ENCODE measurements at places on chromosomes 4 and X. TPM values are rescaled to one million over a fixed set of nuclear protein-coding genes. Genes with fewer than 3 reads are reported as not detected.

DNA sequence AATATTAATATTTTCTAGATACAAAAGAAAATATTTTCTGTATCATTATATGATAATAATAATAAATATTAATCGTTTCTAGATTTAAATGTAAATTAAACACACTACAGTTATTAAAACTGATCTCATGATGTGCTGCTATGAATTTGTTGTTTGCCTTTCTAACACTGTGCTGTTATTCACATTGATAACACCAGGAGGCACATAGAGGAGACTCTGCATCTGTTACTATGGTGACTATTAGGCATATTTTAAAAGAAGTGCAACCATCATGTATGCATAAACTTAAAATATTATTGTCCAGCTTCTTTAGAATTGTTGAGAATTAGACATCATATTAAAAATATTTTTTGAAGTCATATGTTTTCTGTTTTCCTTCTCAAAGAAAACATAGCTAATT lies 11.8 kb upstream of the PDGFC start:
- DNase-seq = no peak

- no peak for DNase-seq
Measured at GRCh38 chr4:152359208-152360044, 176.5 kb downstream of the FBXW7 start.

DNA sequence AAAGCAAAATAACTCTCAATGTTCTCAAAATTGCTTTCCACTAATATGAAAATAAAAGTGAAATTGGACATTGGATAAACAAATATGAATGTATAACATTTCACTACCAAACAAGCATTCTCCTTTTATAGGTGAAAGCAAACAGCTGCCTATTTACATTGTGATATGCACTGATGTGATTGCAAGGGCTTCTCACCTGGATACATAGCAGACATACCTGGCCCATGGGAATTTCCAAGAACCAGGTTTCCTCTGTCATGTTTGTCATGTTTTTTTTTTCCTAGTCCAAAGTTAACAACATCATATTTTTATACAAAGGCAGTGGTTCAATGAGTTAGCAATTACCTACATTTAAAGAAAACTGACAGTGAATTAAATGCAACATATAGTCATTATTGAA lies 228.5 kb downstream of the ANKRD50 start:
- DNase-seq = no peak

- DNase-seq = no peak
Measured at GRCh38 chr4:42881253-42881652, 11.3 kb upstream of the GRXCR1 start.

GRCh38 chr4:82900066-82900410 lies 497 bp upstream of the THAP9 start:
- no peak for DNase-seq

DNA sequence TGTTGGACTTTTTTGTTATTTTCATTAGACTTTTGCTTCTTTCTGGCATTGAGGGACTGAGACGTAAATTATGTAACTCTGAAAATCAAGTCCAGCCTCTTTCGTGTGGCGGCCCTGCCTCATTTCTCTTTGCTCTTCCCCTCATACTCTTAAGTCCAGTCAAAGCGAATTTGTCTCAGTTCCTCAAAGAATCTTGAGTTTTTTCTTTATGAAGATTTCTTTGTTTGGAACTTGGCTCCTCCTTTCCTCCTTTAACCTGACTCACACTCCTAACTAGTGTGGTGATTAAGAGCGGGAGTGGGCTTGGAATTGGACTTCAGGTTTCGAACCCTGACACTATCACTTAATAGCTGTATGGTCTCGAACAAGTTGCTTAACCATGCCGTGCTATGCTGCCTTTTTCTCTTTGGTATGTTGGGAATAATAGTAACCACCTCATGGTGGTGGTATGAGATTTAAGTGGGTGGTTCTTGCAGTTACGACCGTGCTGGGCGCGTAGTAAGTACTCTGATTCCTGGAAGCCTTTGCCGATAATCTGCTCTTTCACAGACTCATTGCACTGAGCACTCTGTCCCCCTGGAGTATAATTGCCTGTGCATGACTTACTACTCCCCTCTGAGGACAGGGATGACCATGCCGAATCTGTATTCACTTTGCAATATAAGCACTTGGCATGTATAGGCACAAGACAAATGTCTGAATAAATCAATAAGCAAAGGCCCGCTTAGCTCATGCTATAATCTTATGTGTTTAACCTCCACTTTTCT lies 19.1 kb downstream of the FNIP2 start:
- no peak for DNase-seq

DNA sequence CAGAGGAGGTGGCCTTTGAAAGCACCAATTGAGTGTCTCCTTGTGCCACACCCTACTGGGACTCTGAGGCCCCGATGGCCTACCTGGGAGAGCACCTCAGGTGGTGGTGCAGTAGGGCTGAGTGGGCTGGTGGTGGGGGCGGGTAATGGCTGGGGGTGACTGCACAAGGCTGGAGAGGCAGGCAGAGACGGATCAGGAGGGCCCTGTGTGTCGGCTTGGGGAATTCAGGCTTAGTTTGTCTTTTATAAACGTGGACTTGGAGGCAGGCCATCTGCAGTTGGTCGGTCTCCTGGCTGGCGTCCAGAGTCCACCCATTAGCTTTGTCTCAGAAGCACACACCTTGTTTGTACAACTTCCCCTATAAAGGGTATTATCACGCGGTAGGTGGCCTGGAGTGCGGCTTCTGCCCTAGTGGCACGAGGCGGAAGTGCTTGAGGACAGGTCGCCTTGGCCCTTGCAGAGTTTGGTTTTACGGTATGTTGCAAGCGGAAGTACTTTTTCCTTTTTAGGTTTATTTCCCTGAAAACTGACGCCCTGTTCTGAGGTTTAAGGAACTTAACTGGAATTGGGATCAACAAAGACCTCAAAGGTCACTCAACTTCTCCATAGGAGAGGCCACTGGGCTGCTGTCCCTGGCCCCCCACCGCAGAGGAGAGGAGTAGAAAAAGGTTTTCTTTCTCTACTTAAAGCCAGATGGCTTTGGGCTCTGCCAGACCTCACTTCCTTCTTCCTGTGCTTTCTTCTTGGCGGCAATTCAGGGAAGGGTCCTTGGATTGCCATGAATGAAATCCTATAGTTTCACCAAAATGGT lies 8.0 kb downstream of the TBC1D14 start:
- DNase-seq = peak; percentile 87

GRCh38 chrX:108341947-108342346 lies 96.3 kb downstream of the COL4A6 start:
- DNase-seq = no peak

GRCh38 chrX:9651737-9652136 lies 113.9 kb downstream of the GPR143 start:
- no peak for DNase-seq

DNA sequence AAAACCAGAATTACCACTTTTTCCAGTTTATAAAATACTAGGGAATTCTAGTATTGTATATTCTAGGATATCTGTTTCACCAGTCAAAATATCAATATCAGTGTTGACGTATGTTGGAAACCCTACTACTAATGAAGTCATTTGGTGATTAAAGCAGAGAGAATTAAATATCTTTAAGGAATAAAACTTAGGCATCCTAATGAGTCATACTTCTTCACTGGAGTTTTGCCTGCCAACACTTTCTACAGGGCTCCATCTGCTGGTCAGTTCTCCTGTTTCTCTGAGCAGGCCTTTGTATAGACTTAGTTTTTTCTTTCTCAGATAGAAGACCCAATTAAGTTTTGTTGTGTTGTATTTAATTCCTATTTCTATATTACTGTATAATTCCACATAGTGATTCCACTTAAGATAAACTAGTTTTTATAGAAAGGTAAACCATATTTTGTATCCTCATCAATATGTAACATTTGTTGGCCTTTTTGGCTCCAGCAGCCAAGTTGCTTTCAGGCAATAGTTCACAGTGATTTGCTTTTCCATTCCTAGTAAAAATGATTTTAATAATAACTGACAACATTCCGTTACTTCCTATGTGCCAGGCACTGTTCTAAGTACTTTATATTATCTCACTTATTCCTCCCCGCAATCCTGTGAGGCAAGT lies 3.5 kb downstream of the AP1AR start:
- DNase-seq = peak; percentile 72

DNA sequence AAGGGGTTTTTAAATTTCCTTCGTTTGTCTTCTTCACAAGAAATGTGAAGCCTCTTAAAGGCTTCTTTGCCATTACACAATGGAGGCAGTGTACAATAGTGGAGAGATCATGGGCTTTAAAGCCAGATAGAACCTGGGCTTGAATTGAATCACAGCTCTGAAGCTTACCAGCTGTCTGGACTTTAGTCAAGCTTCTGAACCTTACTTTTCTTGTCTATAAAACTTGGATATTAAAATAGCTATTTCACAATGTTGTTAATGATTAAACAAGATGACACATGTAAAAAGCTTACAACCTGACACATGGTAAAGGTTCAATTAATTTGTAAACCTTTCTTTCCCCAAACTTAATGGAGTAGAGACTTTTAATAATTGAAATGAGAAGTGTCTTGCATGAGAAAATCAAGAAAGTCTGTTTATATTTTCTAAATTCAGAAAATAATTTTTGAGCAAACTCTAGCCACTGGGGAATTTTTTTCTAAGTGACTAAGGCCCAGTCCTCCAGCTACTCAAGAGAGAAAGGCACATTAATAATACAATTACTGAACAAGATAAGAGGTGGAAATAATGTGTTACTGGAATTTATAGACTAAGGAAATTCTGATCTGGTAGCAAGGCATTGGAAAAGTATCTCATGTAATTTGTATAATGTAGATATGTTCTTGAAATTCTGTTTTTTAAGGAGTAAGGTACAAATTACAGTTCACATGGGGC lies 21.7 kb upstream of the TBC1D8B start:
- DNase-seq = no peak

DNA sequence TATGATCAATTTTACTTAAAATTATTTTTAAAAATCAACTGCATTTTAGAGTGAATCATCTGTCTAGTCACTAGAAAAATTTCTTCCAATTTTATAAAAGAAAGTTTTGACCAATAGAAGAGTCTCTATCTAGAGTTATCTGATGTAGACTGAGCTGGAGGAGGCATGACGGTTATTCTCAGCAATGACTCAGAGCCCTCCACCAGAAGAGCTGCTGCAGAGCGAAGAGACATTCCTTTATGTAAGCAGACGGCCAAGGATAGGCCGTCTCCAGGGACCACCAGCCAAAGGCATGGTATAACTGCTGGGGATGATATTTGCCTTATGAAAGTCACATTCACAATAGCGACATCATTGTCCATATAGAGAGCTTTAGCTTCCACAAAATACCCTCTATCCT lies 23.0 kb downstream of the LDB2 start:
- no peak for DNase-seq

DNA sequence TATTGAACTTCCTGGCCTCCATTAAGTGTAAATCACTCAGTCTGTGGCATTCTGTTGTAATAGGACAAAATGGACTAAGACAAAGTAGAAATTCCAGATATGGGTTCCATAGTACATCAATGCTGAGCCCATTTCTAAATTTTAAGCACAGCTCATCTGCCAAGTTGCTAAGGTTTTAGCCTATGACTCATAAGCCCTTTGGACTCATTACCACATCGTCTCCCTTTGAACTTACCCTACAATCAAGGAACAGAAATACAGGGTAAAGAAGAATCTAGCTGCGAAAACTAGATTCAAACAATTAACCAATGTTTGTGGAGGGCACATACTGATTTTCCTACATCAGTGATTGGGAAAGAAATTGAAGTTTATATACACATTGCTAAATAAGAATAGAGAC lies 31.8 kb downstream of the NAA11 start:
- DNase-seq = no peak

- DNase-seq = no peak
Measured at GRCh38 chr4:48913346-48913745, 6.8 kb upstream of the OCIAD2 start.

GRCh38 chr4:39648213-39648612 lies 9.5 kb upstream of the SMIM14 start:
- DNase-seq = no peak

DNA sequence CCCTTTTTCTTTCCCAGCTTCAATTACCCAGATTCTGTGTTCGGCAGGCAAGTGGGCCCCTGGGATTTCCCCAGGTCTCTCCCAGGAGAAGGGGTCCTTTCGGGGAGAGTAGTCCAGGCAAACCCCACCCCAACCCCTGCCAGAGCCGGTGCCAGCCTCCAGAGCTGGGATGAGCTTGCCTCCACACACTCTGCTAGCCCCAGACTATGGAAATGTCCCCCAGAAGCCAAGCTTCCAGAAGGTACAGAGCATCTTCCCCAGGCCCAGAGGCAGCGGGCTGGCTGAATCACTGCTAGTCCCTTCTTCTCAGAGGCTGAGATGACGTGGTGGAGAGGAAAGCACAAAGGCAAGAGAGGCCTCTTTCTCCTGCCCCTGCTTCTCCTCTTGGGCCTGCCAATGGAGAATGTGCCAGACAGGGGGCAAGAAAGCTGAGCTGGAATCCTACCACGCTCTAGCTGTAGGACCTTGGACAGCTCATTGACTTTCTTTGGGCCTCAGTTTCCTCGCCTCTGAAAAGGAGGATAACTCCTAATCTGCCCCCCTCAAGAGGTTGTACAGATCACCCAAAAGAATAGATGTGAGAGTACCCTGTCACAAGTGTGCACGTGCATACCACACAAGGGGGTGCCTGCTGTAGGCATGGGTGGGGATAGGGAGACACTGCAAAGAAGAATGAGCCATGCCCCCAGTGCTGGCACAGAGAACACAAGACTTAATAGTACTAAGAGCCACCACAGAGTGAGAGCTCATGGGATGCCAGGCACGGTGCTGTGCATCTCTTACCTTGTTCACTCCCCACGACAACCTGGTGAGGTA lies 2.1 kb downstream of the SASH3 start:
- DNase-seq = no peak

- DNase-seq = no peak
Measured at GRCh38 chr4:37615059-37615719, 71.0 kb downstream of the RELL1 start.

DNA sequence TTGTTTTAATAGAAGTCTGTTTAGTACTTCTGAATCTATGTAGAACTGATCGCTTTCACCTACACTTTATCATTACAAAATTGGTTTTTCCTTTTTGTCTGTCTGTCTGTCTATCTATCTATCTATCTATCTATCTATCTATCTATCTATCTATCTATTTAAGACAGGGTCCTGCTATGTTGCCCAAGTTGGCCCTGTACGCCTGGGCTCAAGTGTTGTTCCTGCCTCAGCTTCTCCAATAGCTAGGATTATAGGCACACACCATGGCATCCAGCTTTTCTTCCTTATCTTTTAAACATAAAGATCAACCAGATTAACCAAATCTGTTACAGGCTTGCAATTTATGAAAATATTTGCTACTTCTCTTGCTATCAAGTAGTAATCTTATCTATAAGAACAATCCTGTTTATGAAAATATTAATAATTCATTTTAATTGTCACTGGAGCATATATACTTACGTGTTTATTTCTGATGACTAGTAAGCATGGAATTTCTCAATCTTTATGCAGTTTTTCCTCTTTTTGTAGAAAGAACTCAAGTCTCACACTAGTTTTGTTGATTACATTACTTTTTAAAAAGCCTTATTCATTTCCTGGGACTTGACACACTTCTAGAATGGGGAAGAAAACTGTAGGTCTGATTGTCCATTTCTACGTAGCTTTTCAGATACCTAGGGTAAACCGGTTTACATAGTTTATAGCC lies 24.5 kb downstream of the KIAA0232 start:
- DNase-seq = no peak

- no peak for DNase-seq
Measured at GRCh38 chrX:37361596-37361995, 12.4 kb downstream of the PRRG1 start.

Gene SOX3
- not detected for total RNA-seq

Gene NEIL3
- total RNA-seq = not detected

Gene TMEM184C
- 29.4 TPM for total RNA-seq

Gene SORCS2
- total RNA-seq = 2.8 TPM

Gene LARP1B
- 30.3 TPM for total RNA-seq

Gene ADAM29
- not detected for total RNA-seq

Gene DUX4
- 0.29 TPM for total RNA-seq

Gene FAM47C
- not detected for total RNA-seq

Gene SEC24D
- 66.7 TPM for total RNA-seq

Gene MGARP
- 0.75 TPM for total RNA-seq

Gene ADH6
- total RNA-seq = 3.1 TPM
